ENCODE measurements at places on chromosomes 4 and X.

GRCh38 chr4:139887376-139887802 lies 221.8 kb downstream of the MGST2 start:
- DNase-seq, result no peak

DNA sequence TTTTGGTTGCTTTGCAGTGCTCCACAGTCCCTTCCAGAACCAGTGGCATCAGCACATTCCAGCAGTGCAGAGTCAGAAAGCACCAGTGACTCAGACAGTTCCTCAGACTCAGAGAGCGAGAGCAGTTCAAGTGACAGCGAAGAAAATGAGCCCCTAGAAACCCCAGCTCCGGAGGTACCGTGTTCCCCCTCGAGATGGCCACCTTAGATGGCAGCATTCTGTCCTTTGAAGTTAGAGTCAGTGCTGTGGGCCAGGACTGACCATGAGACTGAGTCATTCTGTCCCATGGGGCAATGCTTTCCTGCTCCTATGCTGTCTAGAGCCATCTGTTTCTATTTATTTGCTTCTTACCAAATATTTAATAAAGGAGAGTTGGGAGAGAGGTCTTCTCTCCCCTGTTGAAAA lies 112.3 kb downstream of the KLHL8 start:
- no peak for DNase-seq

DNA sequence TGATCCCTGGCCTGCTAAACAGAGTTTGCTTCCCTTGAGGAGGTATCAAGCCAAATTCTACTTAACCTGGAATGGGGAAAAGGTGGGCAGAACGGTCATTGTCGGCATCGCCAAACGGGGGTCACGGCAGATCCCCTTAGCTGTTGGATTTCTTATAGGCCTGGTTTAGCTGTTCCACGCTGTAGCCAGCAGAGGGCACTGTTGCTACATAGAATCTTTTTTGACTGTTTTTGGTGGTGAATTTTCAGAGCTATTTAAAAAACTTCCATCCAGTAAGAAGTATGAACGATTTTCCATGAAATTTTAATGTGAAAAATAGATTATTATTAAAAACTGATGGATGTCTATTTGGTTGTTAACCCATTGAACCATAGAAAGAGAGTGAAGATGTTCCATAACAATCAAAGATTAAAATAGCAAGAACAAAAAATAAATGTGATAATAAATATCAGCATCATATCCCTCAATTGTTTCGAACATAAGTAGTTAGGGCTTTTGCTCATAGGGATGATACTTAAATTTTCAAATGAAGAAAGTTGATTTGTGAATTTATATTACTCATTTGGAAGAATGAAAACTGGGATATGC lies 56.6 kb downstream of the LINC00632 start:
- no peak for DNase-seq

DNA sequence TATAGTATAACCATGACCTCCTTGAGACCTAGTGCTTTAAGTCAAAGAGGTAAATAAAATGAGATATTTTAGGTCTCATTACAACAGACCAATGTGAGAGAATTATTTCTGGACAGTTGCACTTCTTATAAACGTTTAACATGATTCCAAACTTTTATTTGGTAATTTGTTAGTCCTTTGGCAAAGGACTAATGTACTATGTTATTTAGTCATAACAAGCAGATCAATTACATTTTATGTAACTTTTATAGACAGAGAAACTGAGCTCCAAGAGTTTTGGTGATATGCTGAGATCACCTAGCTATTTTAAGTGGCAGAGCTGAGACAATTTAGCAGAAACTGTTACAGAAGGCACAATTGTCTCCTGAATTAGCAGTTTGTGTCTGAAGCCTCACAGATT lies 2.6 kb upstream of the SNCA start:
- no peak for DNase-seq

DNA sequence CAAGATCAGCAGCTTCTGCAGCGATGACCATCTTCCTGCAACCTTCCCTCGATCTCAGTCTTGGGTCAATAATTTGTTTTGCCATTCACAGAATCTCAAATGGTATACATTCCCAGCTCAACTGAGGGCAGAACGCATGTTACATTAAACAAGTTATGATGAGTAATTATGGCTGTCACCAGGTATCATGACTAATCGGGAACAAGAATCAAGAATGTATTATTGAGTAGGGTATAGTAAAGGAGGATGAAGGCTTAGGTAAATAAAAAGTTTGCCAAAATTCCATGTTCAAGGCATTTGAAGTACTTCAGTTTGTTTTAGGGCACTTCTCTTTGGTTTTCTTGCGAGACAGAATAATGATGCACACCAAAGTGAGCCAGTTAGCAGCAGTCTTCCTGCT lies 194.1 kb downstream of the SH2D1A start:
- DNase-seq, result no peak

DNA sequence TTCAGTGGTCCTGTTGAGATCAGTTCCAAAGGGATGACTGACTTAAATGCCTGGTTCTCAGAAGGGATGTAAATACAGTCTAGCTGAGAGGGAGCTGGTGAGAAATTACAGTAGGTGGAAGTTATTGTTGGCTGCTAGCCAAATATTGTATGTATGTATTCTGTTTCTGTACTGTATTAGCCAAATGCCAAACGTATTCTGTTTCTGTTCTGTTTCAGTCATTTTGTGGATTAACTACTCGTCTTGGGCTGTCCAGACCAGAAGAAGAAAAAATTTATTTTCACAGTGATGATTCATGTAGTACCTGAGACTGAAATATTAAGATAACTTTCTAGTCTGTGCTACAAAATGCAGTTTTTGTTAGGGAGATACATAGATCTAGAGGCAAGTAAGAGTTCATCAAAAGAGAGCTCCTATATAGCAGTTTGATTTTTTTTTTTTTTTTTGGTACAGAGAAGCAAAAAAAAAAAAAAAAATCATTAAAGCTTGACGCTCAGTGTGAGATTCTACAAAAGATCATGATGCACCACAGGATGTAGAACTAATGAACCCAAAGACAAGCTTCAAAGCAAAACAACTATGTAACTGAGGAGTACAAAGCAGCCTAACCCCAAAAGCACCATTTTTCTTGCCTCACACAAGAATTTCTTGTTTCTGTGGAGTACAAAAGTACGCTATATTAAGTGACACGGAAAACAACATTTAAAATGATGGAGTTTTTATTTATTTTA lies 54.8 kb downstream of the CASP6 start:
- no peak for DNase-seq

DNA sequence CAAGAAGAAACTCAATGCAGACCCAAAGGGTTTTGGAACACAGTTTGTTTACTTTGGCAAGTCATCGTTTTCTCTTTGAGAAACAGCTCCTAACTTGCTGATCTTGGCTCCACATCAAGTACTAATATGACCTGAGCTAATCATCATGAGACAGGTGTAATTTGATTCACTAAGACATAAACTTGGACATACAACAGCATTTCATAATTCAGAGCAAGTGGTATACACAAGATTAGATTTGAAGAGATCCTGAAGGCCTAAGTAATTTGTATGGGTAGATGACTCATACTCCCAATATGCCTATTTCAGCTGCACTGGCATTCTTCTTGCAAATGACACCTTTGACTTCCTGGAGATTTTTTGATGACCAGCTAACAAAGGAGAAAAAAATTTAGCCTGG lies 1521.7 kb downstream of the RPA4 start:
- no peak for DNase-seq

DNA sequence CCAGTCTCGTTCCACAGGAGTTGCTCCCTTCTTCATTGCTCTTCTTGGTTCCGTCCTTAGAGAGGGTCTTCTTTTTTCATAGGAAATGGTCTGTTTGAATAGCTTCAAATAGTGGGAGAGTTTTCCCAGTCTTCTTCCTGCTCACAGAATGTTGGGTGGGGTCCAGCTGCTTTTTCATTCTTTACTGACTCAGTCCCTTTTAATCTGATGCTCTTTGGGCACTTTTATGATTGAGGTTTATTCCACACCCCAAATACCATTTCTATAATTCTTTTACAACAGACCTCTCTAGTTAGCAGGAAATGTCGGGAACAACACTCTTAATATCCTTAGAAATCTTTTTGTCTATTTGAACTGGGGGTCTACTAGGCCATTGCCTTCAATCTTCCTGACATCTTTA lies 239.5 kb downstream of the PRDM5 start:
- no peak for DNase-seq

- DNase-seq, result no peak
These were observed 115.1 kb upstream of the SFRP2 start for GRCh38 chr4:153904011-153904410.

DNA sequence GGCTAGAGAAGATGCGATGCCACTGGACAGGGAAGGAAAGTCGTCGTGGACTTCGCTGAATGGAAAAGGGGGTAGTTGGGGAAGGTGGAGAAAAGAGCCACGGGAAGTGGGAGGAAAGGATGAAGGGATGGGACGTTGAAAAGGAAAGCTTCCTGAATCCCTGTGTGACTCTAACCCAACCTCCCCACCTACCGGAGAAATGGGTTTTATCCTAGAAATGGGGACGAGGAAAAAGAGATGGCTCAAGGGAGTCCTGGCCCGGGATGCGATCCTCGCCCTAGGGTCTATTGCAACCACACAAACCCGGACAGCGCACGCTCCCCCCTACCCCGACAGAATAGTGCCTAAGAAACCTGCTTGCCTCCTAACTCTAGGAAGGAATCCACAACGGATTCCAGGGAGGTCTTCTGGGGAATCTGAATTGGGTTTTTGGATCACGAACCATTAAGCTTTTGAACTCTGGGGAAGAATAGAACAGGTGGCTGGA lies 738 bp upstream of the TSPAN5 start:
- peak; percentile 10 for DNase-seq

GRCh38 chrX:70046978-70047377 lies 2.8 kb downstream of the AWAT2 start:
- DNase-seq, result no peak

DNA sequence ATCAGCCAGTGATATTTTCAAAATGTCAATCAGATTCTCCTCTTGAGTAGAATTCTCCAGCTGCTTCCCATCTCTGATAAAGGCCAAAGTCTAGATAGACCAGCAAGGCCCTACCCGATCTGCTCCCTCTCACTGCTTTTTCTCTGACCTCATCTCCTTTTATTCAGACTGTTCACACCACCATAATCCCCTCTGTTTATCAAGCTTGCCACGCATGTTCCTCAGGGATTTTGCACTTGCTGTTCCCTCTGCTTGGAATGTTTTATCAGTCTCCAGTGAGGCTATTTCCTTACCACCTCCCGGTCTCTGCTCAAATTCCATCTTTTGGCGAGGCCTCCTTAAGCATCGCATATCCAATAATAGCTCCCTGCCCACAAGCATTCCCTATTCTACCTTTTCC lies 20.1 kb downstream of the NOCT start:
- no peak for DNase-seq

GRCh38 chr4:16544251-16544721 lies 318.0 kb upstream of the TAPT1 start:
- no peak for DNase-seq

GRCh38 chrX:18649498-18649951 lies 22.4 kb downstream of the RS1 start:
- no peak for DNase-seq

DNA sequence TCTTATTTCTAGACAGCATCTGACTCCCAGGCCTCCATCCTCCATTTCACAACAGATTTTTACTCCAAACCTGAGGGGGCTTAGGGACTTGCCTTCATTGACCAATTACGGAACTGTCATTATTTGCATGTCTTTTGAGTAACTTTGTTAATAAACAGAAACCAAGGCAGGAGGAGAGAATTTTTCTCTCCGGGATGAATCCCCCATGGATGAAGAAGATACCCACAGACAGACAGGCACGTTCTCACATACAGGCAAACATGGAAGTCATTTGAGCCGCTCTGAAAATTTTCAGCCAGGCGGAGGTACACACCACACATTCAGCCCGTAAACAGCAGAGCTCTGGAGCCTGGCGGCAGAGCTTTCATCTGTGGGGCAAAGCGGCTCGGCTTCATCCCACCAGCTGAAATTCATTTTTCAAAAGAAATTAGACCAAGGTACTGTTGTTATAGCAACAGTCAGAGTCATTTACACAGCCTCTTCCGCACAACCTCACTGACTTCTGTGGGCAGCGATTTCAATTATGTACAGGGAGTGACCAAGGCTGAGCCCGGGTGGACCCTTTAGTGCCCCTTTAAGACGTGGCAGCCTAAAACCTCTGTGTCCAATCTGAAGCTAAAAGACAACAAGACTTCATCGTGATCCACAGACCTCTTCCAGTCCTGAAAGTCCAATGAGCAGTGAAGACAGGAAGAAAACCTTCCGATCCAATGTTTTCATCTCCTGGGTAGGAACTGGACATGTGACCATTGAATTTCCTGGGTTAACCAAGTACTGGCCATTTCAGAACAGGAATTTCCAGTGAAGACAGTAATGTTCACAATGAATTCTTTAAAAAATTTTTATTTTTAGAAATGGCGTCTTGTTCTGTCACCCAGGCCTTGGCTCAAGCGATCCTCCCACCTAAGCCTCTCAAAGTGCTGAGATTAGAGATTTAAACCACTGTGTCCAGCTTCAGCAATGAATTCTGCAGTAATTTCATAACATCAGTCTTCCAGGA lies 237.0 kb downstream of the MGST2 start:
- DNase-seq, result no peak

GRCh38 chr4:27005905-27006590 lies 145.4 kb downstream of the STIM2 start:
- no peak for DNase-seq

DNA sequence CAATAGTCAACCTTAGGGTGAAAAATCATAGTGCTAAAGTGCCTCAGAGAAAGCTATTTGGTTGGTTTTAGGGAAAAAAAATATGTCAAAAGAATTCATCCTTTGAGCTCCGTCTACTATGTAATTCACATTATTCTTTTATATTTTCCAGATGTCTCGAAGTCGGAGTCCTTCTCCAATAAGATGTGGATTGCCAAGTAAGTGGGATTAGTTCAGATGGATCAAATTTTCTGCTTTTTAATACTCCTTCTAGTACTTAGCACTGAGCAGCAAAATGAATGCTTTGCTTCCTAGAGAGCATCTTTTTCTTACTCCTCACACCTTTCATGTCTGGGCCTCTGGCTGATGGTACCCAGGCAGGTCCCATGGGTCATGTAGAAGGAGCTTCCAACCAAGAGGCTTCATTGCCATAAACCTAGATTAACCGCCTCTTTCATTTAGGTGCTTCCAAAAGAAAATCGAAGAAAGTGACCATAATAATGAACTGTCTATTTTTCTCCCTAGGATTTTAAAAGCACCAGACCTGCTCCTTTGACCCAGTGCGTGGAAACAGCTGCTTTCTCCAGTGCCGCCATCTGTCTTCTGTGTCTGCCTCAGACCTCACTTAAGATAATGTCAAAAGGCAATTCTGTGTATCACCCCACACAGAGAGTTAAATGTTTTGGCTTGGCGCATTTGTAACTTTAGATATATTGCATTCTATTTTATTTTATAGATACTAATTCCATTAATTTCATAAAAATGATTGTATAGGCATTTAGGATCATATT lies 43.5 kb downstream of the SPATA18 start:
- DNase-seq, result no peak
